ENCODE measurements at places on chromosomes 2 and 18.
A peak's percentile ranks its signal among the peaks of the same experiment; 100 is the strongest.

GRCh38 chr2:65129286-65129825, 550 bp downstream of the RAB1A start:
- peak; percentile 47 for DNase-seq

GRCh38 chr18:74806700-74807416, 209.2 kb downstream of the ZNF407 start:
- no peak for DNase-seq

DNA sequence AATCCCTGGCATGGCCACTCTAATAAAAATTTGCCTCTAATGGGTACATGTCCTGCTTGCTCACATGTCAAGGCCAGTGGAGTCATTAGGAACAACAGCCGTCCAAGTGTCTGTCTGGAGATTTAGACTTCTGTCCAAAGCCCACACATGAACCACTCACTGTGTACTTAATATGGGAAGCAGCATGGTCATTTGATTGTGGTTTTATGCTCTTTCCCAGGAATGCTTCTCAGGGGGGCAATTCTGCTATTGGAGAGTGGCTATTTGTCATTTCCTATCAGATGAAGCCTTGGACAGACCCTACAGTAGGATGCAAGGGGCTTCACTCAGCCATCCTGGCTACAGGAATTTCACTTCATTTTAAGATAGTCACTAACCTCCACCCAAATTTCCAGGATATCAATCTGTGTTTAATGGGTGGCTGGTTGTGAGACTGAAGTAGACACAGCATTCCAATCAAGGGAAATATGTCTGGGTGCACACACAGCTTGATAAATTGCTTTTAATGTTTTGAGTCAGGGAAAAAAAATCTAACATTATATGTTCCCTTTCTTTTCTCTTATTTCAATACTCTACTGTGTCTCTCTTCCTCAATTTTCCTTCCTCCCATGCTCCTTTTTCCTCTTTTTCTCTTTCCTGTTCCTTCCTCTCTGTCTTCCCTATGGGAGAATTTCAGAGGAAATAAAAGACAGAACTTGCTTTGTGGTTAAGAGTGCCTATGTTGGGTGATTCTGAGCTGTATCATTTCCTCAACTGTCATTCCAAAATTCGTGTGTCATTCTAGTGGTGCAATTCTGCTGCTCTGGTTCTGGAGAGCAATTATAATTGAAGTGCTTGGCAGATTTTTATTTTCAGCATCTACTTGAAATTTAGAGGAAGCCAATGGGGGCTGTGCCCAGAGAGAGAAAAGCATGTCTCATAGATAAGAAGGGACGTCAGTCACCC, 320.1 kb downstream of the OSR1 start:
- no peak for DNase-seq

- DNase-seq, result no peak
Measured at GRCh38 chr2:54107903-54108615, 7.4 kb upstream of the ACYP2 start.

GRCh38 chr2:197268786-197269584, 41.6 kb downstream of the ANKRD44 start:
- no peak for DNase-seq

DNA sequence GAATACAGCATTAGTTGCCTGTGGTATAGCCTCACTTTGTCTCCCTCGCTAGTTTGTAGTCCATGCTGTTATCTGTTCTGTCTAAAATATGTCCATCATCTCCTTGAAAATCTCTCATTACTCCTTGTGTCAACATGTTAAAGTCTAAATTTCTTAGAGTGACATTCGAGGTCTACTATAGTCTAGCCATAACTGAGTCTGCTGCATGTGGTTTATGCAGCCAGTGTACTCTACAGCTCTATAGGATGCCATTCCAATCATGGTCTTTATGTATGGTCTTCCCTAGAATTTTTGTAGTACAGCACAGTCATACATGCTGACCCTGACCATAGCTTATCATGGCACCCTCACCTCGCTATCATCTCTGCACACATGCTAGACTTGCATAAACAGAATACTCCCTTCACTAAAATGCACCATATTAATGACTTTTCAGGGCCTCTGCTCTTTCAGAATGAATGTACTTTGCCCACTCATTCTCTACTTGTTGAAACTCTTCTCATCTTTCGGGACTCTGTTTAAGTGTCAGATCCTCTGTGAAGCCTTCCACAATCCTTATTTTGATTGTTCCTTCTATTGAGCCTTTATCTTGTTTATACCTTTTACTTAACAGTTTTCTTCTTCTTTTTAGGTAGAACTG, 12.8 kb downstream of the TANK start:
- no peak for DNase-seq

- no peak for DNase-seq
Measured at GRCh38 chr18:39773646-39774045, 2181.4 kb upstream of the PIK3C3 start.

- DNase-seq, result no peak
Measured at GRCh38 chr2:37300146-37300545, 24.5 kb downstream of the PRKD3 start.

- DNase-seq, result no peak
Measured at GRCh38 chr2:23420840-23421476, 36.0 kb downstream of the KLHL29 start.

- DNase-seq, result no peak
Measured at GRCh38 chr2:197092431-197092830, 165.9 kb upstream of the PGAP1 start.

DNA sequence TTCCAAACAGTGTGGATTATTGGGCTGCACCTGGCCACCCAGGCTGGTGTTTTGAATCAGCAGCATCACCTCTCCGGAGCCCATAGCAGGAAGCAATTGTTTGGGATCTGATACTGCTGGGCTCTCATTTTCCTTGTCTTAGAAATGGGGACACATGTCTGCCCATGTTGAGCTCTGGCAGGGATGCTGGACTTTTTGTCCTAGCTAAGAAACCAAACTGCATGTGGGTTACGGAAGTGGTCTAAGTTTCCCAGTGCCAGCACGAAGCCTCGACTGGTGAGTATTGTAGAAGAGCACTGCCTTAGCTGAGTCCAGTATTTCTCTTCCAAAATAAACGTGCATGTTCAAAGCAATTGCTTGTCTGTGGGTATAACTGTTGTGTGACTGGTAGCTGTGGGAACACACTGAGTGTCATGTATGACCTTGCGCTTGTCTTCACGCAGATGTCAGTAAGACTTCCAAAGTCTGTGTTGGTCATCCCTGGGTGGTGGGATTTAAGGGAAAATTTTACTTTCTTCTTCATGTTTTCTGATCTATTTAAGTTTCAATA, 43.6 kb downstream of the SH3RF3 start:
- DNase-seq, result no peak

DNA sequence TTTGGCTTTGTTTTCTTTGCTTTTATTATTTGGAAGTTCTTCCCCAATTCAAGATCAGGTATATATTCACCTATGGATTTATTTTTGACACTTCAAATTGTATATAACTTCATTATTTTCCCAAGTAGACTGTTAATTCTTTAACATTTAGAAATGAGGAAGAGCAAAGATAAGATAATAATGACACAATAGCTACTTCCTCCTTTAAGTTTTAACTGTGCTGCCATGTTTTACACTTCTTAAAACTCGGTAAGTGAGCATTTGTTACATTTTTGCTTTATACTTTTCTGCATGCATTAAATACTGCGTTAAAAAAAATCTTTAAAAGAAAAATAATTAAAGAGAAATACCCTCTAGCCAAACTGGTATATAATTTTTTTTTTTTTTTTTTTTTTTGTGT, 32.5 kb downstream of the SLC66A3 start:
- no peak for DNase-seq

DNA sequence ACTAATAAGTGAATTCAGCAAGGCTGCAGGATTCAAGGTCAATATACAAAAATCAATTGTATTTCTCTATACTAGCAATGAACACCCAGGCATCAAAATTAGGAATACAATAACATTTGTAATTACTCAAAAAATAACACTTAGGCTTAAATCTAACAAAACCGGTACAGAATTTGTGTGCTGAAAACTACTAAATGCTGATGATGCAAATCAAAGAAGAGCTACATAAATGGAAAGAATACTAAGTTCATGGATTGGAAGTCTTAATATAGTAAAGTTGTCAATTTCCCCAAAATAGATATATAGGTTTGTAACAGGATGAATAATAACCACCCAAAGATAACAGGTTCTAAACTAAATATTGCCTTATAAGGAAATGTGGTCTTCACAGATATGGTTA, 286.5 kb downstream of the ALK start:
- DNase-seq, result no peak

DNA sequence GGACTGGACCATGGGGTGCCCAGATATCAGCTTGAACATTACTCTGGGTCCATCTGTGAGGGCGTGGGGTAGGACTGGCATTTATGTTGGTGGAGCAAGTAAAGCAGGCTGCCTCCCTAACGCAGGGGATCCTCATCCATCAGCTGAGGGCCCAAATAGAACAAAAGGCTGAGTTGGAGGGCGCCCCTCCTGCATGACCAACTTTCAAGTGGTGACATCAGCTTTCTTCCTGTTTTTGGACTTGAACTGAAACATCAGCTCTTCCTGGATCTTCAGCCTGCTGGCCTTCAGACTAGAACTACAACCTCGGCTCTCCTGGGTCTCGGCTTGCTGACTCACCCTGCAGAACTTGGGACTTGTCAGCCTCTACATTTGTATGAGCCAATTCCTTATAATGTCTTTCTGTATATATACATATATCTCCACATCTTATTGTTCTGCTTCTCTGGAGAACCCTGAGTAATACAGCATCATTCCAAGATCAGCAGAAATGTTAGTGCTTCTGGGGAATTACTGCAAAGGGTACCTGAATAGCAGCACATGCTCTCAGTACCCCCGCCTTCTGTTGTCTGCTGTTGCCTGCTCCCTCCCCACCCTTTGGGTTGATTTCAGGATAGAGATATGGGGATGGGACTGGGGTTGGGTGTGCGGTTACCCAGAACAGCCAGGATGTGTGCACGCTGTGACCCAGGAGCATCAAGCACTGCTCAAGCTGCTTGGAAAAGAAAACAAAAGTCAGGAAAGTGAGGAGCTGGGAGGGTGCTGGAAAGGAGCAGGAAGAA, 20.0 kb downstream of the TMEM127 start:
- no peak for DNase-seq

GRCh38 chr2:71706121-71706520, 252.8 kb downstream of the DYSF start:
- no peak for DNase-seq

DNA sequence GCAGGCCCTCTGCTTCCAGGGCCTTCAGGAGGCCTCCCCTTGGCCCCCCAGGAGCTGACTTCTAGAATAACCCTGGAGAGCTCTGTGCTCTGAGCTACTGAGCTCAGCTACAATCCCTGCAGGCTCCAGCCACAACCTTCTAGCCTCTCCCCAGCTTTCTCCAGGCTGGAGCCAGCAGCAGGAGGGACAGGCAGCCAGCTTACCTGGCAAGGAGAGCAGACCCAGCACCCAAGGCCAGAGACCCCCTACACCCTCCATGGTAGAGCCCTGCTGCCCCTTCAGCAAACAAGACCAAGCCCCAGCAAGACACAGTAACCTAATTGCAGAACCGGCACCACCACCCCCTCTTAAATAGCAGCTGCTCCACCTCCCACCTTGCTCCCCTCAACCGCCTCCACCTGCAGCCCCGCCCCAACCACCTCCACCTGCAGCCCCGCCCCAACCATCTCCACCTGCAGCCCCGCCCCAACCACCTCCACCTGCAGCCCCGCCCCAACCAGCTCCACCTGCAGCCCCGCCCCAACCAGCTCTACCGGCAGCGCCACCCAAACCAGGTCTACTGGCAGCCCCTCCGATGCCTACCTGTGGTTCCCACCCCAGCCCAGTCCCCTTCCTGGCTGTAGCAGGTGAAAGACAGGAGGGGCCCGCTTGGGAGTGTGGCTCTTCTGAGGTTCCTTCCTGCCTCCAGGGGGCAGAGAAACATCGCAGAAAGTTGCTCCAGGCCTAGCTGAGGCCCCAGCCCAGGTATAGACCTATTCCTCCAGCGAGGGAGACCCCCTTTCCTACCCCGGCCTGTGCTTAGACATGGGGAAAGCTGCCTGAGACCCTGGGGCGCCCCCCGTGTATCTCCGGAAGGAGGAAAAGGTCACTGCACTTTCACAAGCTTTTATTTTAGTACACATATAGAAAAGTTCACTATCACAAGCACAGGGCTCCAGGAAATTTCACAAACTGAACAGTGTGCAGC, at the start of gene ASTL:
ASTL (minus strand) TSS at position 324 of the 967 bp plus-strand sequence; CDS start at position 258, 66 bp downstream.
- peak; percentile 53 for DNase-seq

DNA sequence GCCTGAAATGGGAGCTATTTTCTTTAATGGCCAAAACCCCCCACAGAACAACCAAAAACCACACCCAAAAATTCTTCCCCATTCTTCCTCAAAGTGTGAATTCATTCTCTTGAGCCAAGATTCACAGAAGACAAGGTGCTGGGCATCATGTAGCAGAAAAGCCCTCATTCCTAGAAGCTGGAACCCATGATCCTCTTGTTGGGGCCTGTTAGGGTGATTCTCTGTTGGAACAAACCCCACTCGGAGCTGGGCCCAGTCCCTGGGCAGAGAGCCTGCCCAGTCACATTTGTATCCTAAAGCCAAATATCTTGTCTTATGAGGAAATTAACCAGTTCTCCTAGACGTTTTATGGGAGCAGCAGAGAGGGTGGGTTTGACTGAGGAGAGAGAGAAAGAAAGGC, 22.8 kb upstream of the VPS4B start:
- DNase-seq, result no peak

DNA sequence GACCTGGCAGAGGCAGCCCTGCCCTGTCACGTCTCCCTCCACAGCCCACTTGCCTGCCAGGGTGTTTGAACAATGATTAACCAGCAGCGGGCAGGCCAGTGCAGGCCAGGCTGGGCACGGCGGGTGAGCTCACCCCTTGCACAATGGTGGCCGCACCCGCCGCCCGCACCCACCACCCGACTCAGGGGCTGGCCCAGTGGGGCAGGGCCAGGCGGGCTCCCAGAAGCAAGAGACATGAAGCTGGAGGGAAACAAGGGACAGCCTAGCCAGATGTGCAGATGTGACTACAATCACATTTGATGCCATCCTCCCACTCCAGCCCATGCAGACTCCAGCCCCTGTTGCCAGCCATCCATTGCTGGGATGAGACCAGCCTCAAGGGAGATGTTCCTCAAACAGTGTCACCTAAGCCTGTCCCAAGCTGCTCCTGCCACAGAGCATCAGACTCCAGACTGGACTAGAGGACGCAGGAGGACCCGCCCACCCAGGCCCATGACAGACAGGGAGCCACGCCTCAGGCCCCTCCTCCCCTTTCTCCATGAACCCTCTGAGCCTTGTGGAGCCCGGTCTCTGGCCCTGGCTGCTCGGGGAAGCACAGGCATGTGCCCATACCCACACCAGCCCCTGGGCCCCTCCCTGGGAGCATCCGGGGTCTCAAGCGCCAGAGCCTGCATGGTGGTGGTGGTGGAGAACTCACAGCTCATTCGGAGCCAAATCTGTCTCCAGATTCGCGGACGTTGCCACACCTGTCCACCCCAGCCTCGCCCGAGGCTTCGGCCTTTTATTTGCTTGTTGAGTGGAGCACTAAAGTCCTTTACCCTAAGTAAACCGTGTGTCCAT, 45.0 kb downstream of the SDC1 start:
- no peak for DNase-seq

Measured in activated naive CD4-positive, alpha-beta T cell (primary cell).